ENCODE measurements at places on chromosomes 7 and 10. TPM values are rescaled to one million over a fixed set of nuclear protein-coding genes. Genes with fewer than 3 reads are reported as not detected.
A peak's percentile ranks its signal among the peaks of the same experiment; 100 is the strongest.

DNA sequence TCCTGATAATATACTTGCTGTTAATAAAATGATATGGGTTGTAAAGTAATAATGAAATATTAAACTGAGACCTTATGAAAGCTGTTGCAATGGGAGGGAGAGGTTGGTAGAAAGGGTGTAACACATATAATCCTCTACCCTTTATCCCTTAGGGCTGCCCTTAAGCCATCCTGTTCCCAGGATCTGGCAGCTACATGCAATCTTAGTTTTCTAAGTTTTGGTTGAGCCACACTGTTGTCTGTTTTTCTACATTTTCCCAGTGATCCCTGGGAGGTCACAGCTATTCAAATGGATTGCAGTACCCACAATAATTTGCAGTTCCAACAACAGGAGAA is 6.3 kb downstream of the COA1 start:
- no peak for DNase-seq

- DNase-seq: no peak
These were observed 187.1 kb downstream of the NPSR1 start for GRCh38 chr7:34844936-34845665.

DNA sequence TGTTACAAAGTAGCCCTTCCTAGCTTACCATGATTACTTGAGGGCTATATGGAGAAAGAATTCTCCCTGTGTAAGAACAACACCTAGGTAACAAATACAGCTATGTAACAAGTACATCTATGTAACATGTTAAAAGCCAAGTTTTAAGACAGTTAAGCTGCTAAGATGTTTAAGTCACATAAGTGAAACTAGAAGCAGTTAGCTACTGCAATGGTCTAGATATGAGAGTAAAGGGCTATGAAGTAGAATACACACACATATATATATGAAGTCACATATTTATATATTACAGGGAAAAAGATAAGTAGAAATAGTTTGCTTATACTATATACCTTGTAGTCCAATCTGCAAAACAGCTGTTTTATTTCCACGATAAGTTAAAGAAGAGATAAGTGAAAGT is 14.4 kb downstream of the POT1 start:
- no peak for DNase-seq

DNA sequence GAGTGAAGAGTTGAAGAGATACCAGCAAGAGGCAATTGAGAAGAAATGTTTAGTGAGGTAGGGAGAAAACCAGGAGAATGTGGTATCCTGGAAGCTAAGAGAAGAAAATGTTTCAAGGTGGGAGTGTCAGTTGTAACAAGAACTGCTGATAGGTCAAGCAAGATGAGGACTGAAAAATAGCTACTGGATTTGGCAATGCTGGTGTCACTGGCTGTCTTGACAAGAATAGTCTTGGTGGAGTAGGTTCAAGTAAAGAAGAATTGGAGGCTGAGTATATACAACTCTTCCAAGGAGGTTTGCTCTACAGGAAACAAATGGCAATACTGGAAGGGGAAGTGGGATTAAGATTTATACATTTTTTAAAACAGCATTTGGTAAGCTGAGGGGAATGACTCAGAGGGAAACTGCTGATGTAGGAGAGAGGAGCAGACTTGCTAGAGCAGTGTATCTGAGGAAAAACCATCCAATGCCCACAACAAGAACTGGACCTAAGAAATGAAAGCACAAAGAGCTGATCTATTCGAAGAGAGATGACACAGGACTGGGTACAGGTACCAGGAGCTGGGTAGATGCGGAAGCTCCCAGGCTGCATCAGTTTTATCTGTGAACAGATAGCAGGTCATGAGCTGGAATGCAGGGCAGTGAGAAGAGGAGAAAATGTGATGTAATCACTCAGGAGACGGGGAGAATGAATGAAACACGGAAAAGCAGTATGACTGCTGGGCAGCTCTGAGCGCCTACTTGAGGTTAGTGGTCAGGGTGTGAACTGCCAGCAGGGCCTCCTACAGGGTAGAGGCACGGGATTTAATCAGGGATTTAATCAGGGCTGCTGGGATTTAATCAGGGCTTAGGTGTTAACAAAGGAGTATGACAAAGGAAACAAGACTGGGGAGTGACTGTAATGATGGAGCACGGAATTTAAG is 34.5 kb downstream of the FAM25A start:
- no peak for DNase-seq

The HNRNPH3 gene
- total RNA-seq: 283 TPM

The CDC14C gene
- not detected for total RNA-seq

DNA sequence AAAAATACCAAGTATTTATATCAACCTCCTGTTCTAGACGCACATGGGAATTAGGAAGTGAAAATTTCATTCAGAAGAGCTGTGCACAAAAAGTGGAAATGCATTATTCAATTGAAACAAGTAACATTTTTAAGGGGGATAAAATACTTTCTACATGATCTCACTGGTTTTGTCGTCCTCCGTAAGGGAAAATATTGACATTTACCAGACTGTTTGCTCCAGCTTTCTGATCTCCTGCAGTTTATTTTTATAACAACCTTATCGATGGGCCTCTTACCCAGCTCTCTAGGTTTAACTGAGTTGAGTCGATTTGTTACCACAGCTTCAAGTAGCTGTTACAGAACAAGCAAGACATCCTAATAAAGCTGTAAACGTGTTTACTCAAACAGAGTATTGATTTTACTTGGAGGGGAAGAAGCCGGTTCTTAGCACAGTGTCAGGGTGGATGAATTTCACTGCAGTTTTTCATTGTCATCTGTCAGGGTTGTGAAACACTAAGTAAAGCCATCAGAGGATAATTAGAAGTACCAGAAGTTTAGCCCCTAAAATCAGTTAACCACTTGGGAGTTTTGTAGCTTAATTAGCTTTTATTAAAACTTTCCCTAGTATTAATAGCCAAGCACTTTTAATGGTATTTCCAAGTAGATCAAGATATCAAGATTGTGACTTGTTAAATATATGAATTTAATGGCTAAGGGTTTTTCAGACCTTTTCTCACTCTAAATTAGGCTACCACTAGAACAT is 142.6 kb upstream of the KAT6B start:
- no peak for DNase-seq

- DNase-seq: peak; percentile 94
These were observed 123.7 kb downstream of the TACC2 start for GRCh38 chr10:122112625-122113160.

The VAX1 gene
- not detected for total RNA-seq

DNA sequence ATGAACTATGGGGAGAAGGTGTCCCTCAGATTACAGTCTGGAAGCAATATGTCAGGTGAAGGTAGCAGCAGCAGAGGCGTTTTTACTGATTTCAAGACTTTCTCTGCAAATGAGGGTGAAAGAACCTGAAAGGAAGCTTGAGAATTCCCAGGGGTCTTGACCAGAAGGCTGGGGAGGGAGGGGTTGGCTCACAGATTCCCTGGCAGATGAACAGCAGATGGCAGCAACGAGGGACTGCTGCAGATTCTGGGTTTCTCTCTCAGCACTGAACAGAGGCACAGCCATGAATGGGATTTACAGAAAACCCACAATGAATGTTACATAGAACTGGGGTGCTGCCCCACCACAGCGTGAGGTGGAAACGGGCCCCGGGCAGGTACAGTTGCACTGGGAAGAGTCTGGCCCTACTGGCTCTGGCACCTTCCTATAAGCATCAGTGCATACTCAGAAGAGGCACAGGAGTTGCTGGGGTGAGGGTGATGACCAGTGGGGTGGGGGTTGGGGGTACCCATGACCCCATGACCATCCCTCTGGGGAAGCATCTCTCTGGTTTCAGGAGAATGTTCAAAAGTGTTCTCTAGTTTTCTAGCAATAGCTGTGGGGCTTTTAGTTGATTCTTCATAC is 317.8 kb downstream of the SH2D4B start:
- DNase-seq: no peak

GRCh38 chr10:120940299-120940900 is 89.2 kb downstream of the WDR11 start:
- no peak for DNase-seq

The NODAL gene
- 1.3 TPM for total RNA-seq

The SAMD9 gene
- total RNA-seq: 0.32 TPM

DNA sequence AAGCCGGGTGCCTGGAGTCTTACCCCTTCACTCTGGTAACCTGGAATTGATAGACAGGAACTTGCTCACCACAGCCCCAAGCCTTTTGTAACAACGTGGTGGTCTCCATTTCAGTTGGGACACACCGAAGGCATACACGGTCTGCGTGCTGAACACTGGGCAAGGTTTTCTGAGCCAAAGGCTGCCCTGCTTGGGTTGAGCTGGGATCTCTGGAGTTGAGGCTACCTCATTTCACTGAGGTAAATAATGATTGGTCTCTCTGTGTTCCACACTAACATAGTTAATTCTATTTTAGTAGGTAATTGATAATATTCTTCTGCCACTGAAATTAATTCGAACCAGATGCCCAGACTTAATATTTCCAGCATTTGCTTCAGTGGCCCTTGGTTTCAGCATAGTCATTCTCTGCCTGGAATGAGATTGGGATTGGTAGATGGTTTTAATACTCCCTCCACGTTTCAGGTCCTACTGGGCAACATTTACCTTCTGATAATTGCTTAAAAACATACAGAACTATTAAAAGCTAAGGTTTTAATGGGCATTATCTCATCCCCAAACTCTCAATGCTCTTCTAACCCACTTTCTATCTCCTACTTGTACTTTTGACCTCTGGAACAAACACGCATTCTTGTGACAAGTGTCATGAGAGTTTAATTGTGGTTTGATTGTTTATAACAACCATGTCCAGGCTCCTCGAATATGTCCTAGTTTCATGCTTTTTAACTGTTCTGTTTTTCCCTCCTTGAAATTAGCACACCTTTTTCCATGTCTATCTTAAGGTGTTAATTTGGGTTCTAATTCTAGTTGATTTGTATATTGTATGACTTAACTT is 202.3 kb upstream of the KLF6 start:
- DNase-seq: no peak

The XRCC2 gene
- total RNA-seq: 18.5 TPM

The BLNK gene
- total RNA-seq: 0.30 TPM

The CYP2E1 gene
- total RNA-seq: not detected

GRCh38 chr10:9796564-9796963 is 1221.1 kb upstream of the CELF2 start:
- no peak for DNase-seq

GRCh38 chr10:33347211-33347610 is 12.7 kb upstream of the NRP1 start:
- no peak for DNase-seq

The SEMA3E gene
- total RNA-seq: not detected

DNA sequence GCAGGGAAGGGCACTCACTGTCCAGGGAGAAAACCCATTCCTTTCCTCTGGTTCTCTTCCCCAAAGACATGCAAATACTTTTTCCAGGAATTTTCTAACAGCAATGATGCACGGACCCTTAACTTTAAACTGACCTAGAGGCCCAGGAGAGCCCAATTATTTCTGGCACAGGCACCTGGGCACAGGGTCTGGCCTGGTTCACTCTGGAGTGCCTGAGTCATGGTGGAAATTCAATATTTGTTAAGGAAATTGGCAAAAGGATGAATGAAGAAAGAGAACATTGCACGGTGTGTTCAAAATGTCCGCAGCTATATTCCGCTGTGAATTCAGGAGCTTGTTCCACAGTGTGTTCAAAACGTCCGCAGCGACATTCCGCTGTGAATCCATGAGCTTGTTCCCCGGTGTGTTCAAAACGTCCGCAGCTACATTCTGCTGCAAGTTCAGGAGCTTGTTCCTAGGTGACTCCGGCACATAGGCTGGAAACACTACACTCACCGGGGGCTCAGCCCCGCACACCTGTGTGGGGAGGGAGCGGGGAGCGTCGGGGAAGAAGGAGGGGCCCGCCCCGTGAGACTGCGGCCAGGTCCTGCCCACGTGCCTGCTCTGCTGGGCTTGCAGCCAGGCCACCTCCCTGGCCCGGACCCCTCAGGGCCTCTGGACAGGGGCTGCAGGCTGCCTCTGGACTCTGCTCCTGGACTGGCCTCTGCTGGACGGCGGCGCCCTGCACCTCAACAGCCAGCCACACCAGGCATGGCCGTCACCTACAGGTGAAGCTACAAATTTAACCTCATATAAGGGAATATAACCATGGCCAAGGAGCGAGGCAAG is 72.0 kb upstream of the FAM20C start:
- DNase-seq: no peak

GRCh38 chr10:2861632-2862210 is 205.6 kb upstream of the PFKP start:
- DNase-seq: no peak

The C10orf53 gene
- total RNA-seq: not detected

The CXCL12 gene
- 0.27 TPM for total RNA-seq

GRCh38 chr10:76942628-76943416 is 694.8 kb downstream of the KCNMA1 start:
- no peak for DNase-seq

Data from Caco-2 (cell line).